CD4-positive, alpha-beta T cell treated with Interleukin-2 at 100 ng/mL for 4 hours (primary cell): ENCODE measurements at places on chromosomes 1 and 21.

- DNase-seq: no peak
Measured at GRCh38 chr1:243267471-243267880, 11.6 kb downstream of the SDCCAG8 start.

- DNase-seq: peak; percentile 29
Measured at GRCh38 chr1:228236744-228237143, 28.9 kb downstream of the OBSCN start.

DNA sequence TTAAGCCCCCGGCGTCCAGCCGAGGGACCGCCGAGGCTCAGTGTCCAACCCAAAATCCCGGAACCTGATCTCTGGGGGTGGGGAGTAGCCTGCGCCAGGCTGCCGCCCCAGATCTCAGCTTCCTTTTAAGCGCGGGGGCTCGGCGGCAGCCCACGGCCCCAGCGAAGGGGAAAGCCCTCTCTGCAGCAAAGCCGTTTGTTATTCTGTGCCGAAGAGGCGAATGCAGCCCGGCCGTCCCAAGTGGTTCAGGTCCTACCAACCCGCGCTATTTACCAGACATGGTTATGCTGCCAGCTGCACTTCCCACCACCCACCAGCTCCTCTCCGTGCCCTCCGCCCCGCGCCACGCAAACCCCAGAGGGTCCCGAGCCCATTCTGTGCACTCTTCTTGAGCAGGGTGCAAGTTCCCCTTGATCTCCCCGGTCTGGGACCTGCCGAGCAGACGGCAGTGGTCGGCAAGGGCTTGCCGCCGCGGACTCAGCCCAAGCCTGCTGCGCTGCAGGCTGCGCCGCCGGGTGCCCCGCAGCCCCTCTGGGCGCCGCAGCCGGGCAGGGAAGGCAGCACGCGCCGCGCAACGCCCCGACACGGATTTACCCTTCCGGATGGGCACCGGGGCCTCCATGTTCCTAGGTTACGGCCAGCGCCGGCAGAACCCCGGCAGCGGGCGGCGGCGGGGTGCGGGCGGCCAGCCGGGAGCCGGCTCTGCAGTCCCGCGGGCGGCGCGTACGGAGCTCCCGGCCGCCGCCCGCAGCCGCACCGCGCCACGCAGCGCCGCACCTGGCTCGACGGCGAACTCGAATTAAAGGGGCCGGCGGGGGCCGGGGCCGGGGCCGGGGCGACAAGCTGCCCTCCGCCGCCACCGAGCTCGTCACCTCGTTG, 738 bp upstream of the KCNA2 start:
- no peak for DNase-seq

GRCh38 chr21:42108554-42109340, 37.6 kb downstream of the UMODL1 start:
- no peak for DNase-seq

- no peak for DNase-seq
Measured at GRCh38 chr1:109977225-109977624, 7.3 kb upstream of the AHCYL1 start.

GRCh38 chr1:116738673-116739370, 15.4 kb upstream of the CD2 start:
- DNase-seq: peak; percentile 85

- DNase-seq: no peak
Measured at GRCh38 chr1:9061252-9061960, 8.0 kb downstream of the SLC2A5 start.

DNA sequence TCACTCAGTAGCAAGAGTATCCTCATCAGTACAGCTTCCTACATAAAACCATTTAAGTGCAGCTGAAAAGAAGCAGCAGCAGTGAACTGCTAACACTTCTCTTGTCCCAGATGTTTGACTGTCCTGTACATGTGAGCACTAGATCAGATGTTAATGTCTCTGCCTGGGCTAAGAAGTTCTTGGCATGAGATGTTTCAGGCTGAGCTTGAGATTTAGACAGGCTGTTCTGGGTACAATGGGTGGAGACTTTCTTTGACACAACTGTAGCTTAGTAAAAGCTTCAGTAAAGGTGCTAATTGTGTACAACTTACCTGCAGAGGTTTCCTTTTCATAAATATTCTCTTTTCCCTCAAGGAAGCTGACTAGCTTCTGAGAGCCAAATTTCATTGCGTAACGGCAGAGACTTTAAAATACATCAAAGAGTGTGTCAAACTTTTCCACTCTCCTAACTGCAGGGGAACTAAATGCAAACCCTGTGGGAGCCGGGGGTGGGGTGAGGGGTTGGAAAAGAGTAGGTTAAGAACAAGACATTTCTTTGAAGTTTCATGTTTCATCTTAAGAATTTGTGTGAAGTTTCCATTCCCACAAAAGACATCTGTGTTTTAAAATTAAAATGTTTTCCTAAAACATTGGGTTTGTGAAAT, 82.1 kb upstream of the CCDC190 start:
- DNase-seq: no peak

DNA sequence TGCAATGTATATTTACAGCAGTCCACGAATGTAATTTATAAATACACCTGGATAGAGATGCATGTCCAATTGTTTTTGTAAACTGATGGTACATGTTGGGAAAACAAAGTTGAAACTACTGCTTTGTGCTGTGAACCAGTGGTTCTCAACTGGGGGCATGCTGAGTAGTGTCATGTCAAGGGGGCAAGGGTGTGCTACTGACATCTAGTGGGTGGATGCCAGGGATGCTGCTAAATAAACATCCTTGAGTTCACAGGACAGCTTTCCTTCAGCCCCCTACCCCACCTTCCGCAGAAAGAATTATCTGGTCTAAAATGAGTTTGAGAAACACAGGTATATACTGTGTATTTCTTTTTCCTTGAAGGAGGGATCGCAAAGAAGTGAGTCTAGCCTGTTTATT, 95.9 kb downstream of the RASAL2 start:
- no peak for DNase-seq

DNA sequence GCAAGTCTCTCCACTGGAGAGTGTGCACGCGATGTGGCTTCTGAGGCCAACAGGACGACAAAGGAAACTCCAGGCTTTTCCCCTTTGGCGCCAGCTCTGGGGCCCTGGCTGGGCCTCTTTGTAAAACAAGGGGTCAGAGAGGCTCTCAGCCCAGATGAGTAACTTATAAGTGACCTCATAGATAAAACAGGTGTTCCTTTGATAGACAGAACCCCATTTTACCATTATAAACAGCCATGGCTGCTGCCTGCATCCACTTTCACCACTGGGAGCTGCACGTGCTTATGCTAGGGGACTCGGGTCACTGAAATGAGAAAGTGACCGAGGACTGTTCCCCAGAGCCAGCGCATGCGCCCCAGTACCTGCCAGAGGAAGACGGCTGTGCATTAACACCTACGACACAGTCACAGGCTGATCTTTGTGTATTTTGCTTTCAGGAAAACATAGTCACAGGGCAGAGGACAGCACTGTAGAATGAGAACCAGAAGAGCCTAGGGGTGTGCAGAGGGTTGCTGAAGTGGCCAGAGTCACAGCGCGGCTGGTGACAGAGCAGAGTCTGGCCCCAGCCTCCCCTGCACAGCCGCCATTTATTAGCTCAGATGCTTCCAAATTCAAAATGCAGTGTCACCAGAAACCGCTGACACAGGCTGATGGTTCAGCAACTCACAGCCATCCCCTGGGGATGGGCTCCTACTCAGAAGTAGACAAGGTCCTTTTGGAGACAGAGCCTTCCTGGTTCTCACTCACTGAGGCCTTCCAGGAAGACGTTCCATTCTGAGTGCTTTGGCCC, 12.7 kb downstream of the RNF207 start:
- no peak for DNase-seq

DNA sequence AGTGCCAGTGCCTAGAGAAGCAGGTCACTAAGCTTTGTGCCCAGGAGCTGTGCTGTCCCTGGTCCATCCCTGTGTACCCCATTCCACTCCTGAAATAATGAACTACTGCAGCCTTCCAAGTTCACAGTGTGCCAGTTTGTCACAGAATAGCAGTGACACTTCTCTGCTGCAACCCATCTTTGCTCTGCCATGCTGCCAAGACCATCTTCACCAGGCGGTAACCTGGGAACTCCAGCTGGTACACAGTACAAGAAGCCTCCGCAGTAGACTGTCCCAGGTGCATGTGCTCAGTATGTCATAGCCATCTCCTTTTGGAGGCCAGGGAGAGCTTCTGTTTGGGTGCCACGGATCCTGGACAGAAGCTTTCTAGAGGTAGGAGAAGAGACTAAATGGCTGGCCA, 138.0 kb downstream of the DHRS3 start:
- DNase-seq: no peak

DNA sequence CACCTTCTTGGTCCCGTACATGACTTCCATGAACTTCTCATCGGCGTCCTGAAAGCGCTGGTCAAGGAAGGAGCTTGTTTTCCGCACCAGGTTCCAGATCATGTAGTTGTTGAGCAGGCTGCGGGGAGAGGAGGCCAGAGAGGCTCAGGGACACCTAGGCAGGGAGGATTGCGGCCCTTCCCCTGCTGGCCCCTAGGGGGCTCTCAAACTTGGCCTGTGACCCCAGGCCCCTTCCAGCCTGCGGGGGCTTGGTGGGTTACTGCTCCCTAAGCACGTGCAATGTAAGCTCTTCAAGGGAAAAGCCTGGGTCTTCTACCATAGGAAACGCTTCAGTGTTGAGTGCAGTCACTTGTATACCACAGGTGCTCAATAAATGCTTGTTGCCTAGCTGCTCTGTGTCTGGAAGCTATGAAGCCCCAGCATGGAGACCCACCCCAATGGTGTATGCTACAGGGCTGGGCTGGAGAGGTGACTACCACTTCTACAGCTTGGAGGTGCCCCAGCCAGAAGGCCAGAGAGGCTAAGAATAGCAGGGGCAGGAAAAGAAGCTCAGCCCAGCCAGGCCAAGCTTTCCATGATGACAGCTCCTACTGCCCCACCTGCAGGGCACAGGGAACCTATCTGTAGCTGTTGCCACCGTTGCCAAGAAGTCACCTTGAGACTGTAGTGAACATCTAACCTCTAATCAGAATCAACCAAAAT, 45.1 kb downstream of the ECE1 start:
- DNase-seq: no peak

- DNase-seq: no peak
Measured at GRCh38 chr1:90821152-90821787, 104.2 kb upstream of the BARHL2 start.

DNA sequence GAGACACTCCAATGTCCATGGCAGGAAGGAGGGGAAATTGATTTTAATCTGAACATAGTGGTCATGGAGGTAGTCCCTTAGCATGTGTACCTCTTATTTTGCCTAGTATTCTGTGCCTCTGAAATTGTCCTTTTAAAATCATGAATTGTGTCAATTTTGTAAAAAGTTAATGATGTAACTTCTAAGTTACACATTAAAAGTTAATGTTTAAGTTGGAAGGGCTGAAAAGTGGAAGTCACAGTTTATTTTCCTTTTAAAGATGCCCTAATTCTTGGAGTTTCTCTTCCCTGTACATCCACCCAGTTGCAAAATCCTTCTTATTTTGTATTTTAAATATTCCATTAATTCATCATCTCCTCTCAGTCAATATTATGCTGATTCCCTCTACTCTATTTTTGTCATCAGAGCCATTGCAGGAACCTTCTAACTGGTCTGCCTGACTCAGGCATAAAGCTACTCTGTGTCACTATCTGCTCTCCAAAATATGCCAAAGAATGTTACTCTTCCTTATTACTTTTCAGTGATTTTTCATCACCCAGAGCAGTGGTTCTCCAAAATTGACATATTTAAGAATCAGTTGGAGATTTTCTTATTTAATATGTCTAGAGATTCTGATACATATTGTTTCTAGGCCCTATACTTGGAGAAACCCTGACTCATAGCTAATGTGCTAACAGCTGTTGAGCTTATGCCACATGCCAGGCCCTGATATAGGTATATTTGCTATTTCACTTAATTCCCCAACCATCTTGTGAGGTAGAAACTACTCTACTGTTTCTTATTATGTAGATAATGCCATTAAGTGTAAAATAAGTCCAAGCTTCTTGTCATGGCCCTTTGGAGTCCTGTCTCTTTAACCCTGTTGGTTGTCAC, 5.1 kb downstream of the HOOK1 start:
- no peak for DNase-seq

DNA sequence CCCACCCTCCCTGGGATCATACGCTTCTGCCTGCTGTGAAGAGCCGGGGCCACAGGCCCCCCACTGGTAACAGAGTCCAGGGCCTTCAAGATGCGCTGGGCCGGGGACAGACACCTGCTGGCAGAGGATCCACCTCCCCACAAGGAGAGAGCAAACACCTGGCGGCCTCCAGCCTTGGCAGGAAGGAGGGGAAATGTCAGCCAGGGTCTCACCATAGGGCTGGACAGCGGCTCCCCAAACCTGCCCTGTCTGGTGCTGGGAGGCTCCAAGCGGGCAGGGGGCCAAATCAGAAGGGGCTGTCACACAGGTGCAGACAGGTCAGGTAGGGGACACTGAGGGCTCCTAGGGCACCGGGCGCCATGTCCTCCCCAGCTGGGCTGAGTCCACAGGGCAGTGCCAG, 58.9 kb downstream of the KCNAB2 start:
- no peak for DNase-seq

DNA sequence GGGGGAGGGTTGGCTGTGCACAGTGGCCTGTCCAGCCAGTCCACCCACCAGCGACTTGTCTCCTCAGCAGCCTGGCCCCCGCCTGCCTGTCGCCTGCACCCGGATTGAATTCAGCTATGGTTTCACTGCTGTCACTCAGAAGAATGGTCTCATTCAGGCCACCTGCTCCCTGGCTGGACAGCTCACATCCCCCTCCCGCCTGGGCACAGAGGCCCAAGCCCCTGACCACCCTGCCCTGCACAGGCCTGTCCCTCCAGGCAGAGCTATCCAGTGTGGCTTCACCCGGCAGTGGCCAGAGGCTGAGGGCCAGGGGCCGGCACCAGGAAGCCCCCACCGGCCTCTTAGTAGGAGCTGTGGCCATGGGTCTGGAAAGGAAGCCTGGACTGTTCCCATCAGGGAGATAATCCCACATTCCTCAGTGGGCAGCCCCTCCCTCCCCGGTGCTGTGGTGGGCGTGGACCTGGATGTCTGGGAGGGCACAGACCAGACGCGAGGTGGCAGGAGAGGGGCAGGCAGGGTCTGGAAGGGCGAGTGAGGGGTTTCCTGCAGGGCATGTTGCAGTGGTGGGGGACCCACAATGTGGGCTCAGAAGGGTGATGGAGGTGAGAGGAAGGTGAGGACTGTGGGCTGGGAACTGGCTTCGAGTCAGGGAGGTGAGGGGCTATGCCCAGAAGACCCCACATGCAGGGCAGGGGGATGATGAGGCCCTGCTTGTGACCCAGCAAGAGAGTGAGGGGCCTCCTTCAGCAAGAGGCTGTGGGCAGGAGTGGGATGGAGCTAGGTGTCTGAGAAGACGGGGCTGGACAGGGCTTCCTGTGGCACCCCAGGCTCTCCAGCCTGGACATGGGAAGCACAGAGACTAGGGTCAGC, 30.4 kb downstream of the WNT9A start:
- no peak for DNase-seq

DNA sequence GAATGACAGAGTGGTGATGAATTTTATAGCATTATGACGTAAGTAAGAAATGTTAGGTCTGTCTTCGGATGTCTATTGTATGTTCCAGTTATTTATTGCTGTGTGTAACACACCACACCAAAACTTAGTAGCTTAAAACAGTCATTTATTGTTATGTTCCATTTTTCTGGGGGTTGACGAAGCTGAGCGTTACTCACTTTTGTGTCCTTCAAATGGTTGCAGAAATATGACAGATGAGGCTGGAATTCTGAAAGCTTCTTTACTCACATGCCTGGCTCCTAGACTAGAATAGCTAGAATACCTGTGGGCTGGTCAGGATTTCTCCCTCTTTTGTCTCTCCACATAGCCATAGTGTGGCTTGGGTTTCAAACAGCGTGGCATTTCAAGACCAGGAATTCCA, 62.1 kb upstream of the S1PR1 start:
- no peak for DNase-seq
